ENCODE measurements at places on chromosomes 13 and 19. TPM values are rescaled to one million over a fixed set of nuclear protein-coding genes. Genes with fewer than 3 reads are reported as not detected.

- DNase-seq, result no peak
Measured at GRCh38 chr13:110528371-110528770, 33.2 kb downstream of the RAB20 start.

GRCh38 chr19:38900743-38901190, 998 bp downstream of the NFKBIB start:
- no peak for DNase-seq

DNA sequence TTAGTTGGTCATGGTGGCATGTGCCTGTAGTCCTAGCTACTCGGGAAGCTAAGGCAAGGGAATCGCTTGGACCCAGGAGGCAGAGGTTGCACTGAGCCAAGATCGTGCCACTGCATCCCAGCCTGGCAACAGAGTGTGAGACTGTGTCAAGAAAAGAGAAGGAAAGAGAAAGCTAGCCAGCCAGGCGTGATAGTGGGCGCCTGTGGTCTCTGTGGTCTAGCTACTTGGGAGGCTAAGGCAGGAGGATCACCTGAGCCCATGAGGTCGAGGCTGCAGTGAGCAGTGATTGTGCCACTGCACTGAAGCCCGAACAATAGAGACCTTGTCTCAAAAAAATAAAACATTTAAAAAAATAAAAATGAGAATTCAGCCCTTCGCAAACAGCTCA, 33.3 kb downstream of the TIMM13 start:
- no peak for DNase-seq

GRCh38 chr19:38644719-38645118, 2.7 kb upstream of the ACTN4 start:
- no peak for DNase-seq

Gene EID2
- total RNA-seq, result 14.9 TPM

Data from activated T-cell treated with anti-CD3 and anti-CD28 coated beads, Interleukin-2, amount 50 U/mL, for 4 hours (primary cell).